ENCODE measurements at places on chromosomes 5 and 9.

DNA sequence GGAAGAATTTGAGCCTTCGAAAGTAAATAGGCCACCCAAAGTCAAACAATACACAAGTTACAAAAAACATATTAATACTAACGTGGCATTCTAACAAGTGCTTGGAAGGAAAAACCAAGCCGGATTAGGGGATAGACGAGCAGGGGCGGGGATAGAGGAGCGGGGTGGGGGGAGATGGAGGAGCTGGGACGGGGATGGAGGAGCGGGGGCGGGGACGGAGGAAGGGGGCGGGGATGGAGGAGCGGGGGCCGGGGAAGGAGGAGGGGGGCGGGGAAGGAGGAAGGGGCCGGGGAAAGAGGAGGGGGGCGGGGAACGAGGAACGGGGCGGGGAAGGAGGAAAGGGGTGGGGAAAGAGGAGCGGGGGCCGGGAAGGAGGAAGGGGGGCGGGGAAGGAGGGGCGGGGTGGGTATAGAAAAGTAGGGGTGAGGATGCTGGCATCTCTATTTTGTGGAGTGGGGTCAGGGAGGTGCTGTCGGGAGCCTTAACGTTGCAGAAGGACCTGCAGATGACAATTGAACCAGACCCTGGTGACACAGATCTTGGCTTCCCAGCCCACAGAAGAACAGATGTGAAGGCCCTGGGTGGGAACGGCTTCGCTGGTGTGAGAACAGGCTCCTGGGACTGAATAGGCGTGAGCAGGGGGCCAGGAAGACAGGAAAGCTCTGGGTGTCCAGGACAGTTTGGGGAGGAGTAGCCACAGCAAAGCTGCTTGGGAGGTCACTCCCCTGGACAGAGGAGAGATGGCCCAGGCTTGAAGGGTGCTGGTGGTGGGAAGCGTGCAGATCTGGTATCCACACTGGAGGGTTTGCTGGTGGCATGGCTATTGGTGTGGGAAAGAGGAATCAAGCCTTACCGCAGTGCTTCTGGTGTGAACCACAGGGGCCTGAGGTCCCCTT, 233.3 kb upstream of the DAP start:
- DNase-seq = no peak

GRCh38 chr9:126127591-126127990, 199.0 kb upstream of the MVB12B start:
- no peak for DNase-seq

- DNase-seq = no peak
These were observed 332.3 kb downstream of the NPR3 start for GRCh38 chr5:33043343-33043997.

GRCh38 chr9:100228352-100228869, 124.3 kb downstream of the TEX10 start:
- DNase-seq = no peak

DNA sequence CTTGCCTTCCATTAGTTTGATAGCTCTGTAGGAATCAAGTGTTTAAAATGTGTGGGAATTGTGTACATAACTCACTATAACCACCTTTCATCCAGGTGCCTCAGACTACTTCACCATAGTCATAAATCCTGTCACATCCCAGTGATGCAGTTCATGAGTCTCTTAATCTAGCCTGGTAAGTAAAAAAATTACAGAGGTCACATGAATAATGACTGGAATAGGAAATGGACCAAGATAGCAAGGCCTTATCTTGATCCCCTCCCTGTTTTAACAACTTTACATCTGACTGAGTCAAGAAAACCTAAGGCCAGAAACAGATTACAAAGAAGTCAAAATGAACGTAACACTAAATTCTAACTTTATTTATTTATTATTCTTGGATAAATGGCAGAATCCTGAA, 1.5 kb upstream of the RNF145 start:
- DNase-seq = no peak

DNA sequence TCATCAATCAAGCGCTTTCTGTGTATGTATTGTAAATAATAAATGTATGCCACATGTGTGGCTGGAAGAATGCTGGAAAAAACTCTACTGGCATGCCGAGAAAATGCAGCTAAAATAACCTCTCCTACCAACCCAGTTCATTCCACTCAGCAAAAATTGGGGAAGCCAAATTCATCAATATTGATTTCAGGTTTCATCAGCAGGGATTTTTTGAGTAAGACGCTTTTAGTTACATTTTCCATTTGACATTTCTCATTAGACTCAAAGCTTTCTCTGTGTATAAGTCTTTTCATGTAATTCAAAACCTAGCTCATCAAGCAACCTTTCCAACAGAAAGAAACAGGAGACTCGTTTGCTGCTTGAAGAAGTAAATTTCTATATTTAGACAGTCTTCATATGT, 338.1 kb downstream of the DMRT2 start:
- DNase-seq = no peak

GRCh38 chr5:2170761-2171160, 288.0 kb upstream of the IRX4 start:
- DNase-seq = no peak

GRCh38 chr9:36950389-36950788, 83.7 kb downstream of the PAX5 start:
- DNase-seq = no peak

- DNase-seq = no peak
These were observed 75.4 kb downstream of the SLC38A9 start for GRCh38 chr5:55636683-55637082.

DNA sequence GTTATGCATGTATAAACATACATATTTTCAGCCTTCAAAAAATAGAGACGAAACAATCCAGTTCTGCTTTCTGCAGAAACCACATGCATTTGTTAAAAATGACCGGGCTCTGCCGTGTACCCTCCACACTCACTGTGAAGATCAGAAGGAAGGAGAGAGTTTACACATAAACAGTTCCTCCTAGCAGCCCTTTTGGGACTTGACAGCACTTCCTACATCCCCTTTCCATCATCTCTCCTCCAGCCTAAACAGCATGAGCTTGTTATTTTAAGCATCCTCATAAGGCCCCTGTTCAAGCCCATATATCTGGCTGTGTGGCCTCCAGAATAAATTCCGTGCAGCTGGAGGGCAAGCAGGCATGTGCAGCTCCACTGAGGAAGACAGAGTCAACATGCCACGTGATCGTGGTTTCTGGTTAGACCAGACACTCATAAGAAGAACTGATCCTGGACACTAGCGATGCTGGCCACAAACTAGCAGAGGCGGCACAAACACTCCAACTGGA, 42.2 kb downstream of the NIPAL4 start:
- no peak for DNase-seq

DNA sequence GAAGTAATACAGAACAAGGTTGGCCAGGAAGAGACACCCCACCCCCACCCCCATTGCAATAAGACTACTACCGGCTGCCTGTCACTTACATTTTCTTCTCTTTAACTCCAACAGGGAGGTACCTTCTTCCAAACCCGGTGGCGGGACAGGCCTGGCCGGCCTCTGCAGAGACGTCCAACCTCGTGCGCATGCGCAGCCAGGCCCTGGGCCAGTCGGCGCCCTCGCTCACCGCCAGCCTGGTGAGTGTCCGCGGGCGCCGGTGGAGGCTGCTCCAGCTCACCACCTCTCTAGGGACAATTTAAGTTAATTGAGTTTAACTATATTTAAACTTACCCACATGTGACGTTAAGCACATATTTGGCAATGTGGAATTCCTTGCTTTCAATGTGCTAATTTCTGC, 192.4 kb downstream of the MAST4 start:
- no peak for DNase-seq

- DNase-seq = no peak
These were observed 103.5 kb upstream of the SIMC1 start for GRCh38 chr5:176134529-176135223.

- no peak for DNase-seq
These were observed 576.7 kb upstream of the ZNF462 start for GRCh38 chr9:106286249-106286648.

GRCh38 chr9:37983381-37984067, 79.6 kb upstream of the SLC25A51 start:
- no peak for DNase-seq

GRCh38 chr9:130918101-130918825, 20.8 kb downstream of the FIBCD1 start:
- no peak for DNase-seq

DNA sequence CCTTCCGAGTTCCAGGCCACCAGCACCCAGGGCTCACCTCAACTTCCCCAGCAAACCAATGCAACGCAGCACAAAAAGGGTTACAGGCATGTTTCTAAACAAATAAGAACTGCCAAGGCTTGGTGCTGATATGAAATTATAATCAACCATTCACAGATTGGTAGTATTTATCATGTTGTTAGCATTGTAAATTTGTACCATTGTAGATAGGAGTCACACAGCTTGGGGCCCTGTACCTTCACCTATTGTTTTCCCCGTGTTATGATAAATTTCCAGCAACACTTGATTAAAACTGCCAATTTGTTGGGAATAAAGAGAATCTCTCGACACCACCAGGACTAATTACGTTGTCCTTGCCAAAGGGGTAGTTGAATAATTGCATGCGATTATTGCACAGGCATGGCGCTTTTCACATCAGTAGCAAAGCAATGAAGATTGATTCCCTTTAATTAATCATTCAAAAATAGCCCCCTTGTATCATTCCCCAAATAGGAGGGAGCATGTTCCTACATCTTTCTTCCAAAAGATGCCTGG, 454.1 kb downstream of the ZNF608 start:
- DNase-seq = no peak

DNA sequence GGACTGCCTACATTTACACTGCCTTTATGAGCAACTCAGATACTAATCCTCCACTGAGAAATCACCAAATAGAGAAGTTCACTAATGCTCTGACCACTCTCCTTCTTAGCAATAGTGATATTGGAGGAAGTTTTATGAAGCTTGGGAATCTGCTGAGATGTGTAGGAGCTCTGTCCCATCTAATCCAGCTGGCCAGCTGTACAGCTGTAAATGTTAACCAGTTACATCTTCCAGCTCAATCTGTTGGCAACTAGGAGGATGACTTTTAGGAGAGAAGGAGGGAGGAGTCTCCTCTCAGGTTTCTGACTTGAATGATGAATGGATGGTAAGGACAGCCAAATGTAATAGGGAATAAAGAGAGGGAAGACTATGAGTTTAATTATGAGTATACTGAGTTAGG, 36.3 kb upstream of the LRRC19 start:
- DNase-seq = no peak

GRCh38 chr5:14413331-14413750, 168.3 kb upstream of the OTULINL start:
- no peak for DNase-seq

DNA sequence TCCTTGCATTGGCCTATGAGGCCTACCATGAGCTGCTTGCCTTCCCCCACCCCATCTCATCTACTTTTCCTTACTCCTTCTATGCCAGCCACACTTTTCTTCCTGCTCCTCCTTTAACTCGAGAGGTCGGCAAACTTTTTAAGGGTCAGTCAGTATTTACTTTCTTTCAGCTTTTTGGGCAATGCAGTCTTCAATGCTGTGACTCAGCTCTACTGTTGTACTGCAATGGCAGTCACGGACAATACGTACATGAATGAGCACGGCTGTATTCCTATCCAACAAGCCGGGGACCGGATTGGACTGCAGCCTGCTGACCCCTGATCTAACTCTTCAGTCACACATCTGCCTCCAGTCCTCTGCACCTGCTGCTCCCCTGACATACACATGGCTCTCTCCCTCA, 602 bp upstream of the ACTL7A start:
- no peak for DNase-seq

DNA sequence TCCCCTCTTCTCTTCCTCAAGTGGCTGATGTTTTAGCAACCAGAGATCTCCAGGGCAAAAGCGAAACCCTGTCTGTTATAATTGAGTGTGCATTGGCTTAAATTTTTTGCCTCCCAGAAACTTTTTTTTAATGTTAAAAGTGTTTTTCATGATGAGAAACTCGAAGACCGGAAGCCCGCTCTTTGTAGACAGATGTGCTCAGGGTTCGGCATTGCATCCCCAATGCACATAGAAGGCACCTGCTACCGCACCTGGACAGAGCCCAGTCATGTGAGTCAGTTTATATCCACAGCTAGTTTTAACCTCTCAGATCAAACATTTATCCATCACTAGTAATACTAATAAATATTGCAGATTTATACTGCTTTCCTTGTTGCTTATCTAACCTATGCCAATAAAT, 19.5 kb upstream of the NADK2 start:
- no peak for DNase-seq

DNA sequence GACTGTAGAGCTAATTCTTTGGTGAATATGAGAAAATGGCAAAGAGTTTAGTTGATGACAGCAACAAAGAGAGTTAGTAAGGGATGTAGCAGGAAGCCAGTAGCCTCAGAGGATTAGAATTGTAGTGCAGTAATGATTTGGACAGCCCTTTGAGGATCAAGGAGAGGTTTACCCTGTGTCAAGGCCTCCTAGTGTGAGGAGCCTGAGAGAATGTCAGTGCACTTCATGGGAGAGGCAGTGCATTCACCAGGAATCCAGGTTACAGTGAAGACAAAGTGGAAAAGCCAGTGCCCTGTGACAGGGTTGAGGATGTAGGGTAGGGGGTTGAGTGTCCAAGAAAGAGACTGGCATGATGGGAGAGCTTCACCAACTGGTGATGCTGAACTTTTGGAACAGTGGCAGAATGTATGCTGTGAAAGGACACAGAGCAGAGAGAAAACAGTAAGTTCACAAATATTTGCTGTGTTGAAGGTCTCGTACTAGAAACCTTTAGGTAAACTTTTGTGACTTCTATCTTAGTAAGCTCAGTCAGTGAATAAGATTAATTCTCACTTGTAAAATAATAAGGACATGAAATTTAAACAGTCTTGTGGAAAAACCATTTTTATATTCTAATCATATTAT, 27.3 kb downstream of the NLN start:
- no peak for DNase-seq

GRCh38 chr5:111737716-111738115, 19.3 kb downstream of the NREP start:
- DNase-seq = no peak
